ENCODE measurements at places on chromosomes 3 and 15.

DNA sequence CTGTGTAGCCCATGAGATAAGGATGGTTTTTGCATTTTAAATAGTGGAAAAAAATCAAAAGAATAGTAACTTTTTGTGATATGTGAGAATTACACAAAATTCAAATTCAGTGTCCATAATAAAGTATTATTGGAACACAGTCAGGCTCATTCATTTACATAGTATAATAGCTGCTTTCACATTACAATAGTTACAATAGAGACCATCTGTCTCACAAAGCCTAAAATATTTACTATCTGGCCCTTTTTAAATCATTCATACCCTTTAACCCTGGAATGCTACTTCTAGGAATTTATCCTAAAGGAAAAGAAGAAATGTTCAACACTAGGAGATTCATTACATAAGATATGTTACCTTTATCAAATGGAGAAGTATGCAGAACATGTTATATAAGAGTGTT lies 35.5 kb upstream of the TM4SF4 start:
- H3K27ac ChIP-seq: no peak overlapping the region
- H3K27me3 ChIP-seq: no peaks in the 10 kb centered on the region
- no peaks in the 10 kb centered on the region for H3K4me1 ChIP-seq
- DNase-seq: no peak

- no peaks in the 10 kb centered on the region for H3K27me3 ChIP-seq
- H3K36me3 ChIP-seq: no peaks in the 10 kb centered on the region
- no peak for DNase-seq
- no peak overlapping the region for H3K4me3 ChIP-seq
Measured at GRCh38 chr15:70286113-70286806, 188.5 kb upstream of the TLE3 start.

GRCh38 chr15:99176757-99177156 lies 71.9 kb downstream of the SYNM start:
- no peak overlapping the region for H3K27ac ChIP-seq
- no peak for DNase-seq
- no peak overlapping the region for H3K4me3 ChIP-seq
- H3K4me1 ChIP-seq: no peaks in the 10 kb centered on the region
- no peaks in the 10 kb centered on the region for H3K27me3 ChIP-seq

- H3K4me3 ChIP-seq: peak overlapping the region; percentile 11
- H3K27ac ChIP-seq: no peak overlapping the region
- H3K4me1 ChIP-seq: peaks cover 23% of the 10 kb centered on the region
- peaks cover 25% of the 10 kb centered on the region for H3K27me3 ChIP-seq
- H3K36me3 ChIP-seq: no peaks in the 10 kb centered on the region
Measured at GRCh38 chr3:155745795-155746550, 1.1 kb upstream of the PLCH1 start.

DNA sequence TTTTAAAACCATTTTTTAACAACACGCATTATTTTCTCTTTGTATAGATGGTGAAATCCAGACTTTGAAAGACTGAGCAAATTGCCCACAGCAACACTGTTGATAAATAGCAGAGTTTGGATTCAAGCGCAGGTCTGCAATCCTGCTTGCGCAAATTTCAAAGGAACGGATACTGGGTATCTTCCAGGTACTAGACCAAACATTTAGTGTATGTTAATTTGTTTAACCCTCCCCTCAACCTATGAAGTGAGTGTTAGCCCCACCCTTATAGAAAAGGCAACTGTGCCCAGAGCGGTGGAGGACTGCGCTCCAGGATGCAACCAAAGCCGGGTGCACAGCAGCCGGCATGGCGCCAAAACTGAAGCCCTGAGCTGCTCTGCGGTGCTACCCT lies 103.8 kb downstream of the CPN2 start:
- H3K27ac ChIP-seq: no peak overlapping the region
- H3K36me3 ChIP-seq: no peaks in the 10 kb centered on the region
- DNase-seq: no peak
- H3K4me1 ChIP-seq: no peaks in the 10 kb centered on the region

- no peak overlapping the region for H3K27ac ChIP-seq
- no peak for DNase-seq
- H3K27me3 ChIP-seq: no peaks in the 10 kb centered on the region
- H3K4me1 ChIP-seq: no peaks in the 10 kb centered on the region
- H3K36me3 ChIP-seq: no peaks in the 10 kb centered on the region
Measured at GRCh38 chr3:49567406-49567805, 13.1 kb downstream of the BSN start.

DNA sequence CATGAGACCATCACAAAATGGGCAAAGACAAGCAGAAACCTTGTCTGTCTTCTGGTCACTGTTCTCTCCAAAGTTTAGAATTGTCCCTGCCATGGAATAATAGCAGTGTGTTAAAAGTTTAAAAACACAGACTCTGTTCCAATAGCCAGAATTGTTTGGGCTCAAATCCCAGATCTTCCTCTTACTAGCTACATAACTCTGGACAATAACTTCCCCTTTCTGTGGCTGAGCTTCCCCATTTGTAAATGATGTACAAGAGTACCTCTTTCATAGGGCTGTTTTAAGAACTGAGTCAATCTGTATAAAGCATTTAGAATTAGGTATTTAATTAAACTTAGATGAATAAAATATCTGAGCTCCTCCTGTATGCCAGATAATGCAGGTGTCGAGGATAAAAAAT lies 623.0 kb downstream of the NTRK3 start:
- no peak overlapping the region for H3K27ac ChIP-seq
- H3K4me3 ChIP-seq: no peak overlapping the region
- DNase-seq: no peak

GRCh38 chr3:124771083-124771445 lies 40.8 kb downstream of the UMPS start:
- DNase-seq: no peak
- no peaks in the 10 kb centered on the region for H3K4me1 ChIP-seq
- no peak overlapping the region for H3K27ac ChIP-seq
- H3K27me3 ChIP-seq: no peaks in the 10 kb centered on the region
- H3K36me3 ChIP-seq: no peaks in the 10 kb centered on the region

GRCh38 chr15:59751552-59752413 lies 62.7 kb upstream of the BNIP2 start:
- H3K27ac ChIP-seq: no peak overlapping the region
- no peak overlapping the region for H3K4me3 ChIP-seq
- no peaks in the 10 kb centered on the region for H3K27me3 ChIP-seq

DNA sequence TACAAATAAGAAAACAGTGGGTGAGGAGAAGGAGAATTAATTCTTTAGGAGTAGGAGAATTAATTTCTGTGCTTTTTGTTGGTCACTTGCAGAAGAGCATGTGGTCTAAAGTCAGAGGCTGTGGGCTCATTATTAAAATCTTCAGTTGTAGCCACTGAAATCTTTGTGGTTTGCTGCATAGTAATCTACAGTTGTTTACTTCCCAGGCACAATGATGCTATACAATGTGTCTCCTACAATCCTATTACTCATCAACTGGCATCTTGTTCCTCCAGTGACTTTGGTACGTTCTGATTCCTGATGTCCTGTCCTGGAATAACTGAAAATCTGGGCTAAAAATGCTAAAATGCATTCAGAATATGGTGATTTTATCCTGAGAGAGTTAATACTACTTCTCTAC lies 21.0 kb downstream of the IFT122 start:
- H3K36me3 ChIP-seq: peaks cover 10% of the 10 kb centered on the region
- no peak overlapping the region for H3K27ac ChIP-seq
- no peaks in the 10 kb centered on the region for H3K4me1 ChIP-seq
- H3K27me3 ChIP-seq: no peaks in the 10 kb centered on the region

DNA sequence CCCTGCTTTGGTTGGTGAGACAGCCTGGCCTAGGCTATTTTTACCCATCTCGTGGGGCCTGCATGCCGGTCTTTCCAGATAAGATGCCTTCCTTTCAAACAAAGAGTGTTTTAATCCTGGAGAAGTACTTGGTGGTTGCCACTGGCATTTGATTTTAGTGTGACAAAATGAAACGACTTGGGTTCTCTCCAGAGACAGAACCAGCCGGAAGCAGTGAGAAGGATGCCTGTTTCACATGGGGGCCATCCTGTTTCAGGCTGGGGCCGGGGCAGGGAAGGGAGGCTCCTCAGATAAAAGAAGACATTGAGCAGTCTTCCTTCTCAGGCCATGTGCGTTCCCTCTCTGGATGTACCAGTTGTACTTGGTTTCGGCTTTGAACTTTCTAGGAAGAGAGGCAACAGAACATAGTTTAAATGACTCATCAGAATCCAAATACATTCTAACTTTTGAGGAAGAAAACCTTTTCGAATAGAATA lies 74.9 kb downstream of the TOP2B start:
- no peak for DNase-seq
- no peaks in the 10 kb centered on the region for H3K36me3 ChIP-seq
- no peaks in the 10 kb centered on the region for H3K4me1 ChIP-seq
- H3K27ac ChIP-seq: no peak overlapping the region
- no peak overlapping the region for H3K4me3 ChIP-seq

GRCh38 chr15:34436956-34437442 lies 609 bp downstream of the GOLGA8A start:
- H3K27ac ChIP-seq: peak overlapping the region; percentile 7
- H3K4me1 ChIP-seq: peaks cover 17% of the 10 kb centered on the region
- peak; percentile 63 for DNase-seq
- H3K36me3 ChIP-seq: peaks cover 7% of the 10 kb centered on the region

DNA sequence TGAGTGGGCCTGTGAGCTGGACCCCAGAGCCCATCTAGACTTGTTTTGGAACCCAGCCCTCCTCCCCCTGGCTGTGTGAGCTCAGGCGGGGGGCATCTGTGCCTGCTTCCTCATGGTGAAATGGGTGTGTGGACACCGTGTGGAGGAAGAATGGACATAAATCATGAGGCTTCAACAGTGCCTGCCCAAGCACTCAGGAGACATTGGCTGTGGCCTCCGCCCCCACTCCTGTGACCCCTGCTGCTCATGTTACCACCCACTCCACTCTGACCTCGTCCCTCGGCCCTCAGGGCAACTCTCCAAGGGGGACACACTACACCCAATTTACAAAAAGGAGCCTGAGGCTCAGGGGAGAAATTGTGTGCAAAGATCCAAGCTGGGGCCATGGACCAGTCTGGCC lies 16.6 kb downstream of the TPRA1 start:
- H3K4me3 ChIP-seq: no peak overlapping the region
- H3K27ac ChIP-seq: no peak overlapping the region

DNA sequence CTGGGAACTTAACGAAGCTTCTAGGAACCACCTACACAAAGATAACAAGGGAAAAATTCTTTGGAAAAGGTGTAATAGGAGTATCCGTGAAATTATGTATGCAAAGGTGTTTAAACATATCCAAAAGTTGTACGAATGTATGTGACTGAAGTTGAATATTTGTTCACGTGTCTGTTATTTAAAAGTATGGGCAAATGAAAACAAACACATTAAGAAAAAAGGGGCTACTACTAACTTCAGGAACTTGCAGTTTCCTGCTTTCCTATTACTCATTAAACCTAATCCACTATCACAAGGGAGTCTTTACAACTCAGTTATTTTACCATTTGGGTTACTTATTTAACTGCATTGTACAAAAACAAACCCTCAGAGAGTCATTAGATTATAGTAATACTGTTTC lies 33.9 kb upstream of the GRAMD1C start:
- H3K4me3 ChIP-seq: no peak overlapping the region
- no peak overlapping the region for H3K27ac ChIP-seq
- DNase-seq: no peak
- H3K4me1 ChIP-seq: no peaks in the 10 kb centered on the region
- no peaks in the 10 kb centered on the region for H3K27me3 ChIP-seq

- DNase-seq: no peak
- no peaks in the 10 kb centered on the region for H3K27me3 ChIP-seq
- H3K4me1 ChIP-seq: no peaks in the 10 kb centered on the region
- H3K36me3 ChIP-seq: no peaks in the 10 kb centered on the region
- H3K4me3 ChIP-seq: no peak overlapping the region
- no peak overlapping the region for H3K27ac ChIP-seq
Measured at GRCh38 chr15:100048736-100049135, 293.0 kb downstream of the ADAMTS17 start.

GRCh38 chr15:25185791-25186190 lies 231.0 kb downstream of the SNRPN start:
- no peaks in the 10 kb centered on the region for H3K4me1 ChIP-seq
- H3K4me3 ChIP-seq: no peak overlapping the region
- H3K27me3 ChIP-seq: no peaks in the 10 kb centered on the region
- H3K27ac ChIP-seq: no peak overlapping the region
- no peak for DNase-seq
- no peaks in the 10 kb centered on the region for H3K36me3 ChIP-seq

- no peaks in the 10 kb centered on the region for H3K36me3 ChIP-seq
- no peak for DNase-seq
- no peak overlapping the region for H3K4me3 ChIP-seq
- H3K27me3 ChIP-seq: no peaks in the 10 kb centered on the region
- no peaks in the 10 kb centered on the region for H3K4me1 ChIP-seq
- no peak overlapping the region for H3K27ac ChIP-seq
Measured at GRCh38 chr3:61733876-61734275, 172.5 kb downstream of the PTPRG start.

DNA sequence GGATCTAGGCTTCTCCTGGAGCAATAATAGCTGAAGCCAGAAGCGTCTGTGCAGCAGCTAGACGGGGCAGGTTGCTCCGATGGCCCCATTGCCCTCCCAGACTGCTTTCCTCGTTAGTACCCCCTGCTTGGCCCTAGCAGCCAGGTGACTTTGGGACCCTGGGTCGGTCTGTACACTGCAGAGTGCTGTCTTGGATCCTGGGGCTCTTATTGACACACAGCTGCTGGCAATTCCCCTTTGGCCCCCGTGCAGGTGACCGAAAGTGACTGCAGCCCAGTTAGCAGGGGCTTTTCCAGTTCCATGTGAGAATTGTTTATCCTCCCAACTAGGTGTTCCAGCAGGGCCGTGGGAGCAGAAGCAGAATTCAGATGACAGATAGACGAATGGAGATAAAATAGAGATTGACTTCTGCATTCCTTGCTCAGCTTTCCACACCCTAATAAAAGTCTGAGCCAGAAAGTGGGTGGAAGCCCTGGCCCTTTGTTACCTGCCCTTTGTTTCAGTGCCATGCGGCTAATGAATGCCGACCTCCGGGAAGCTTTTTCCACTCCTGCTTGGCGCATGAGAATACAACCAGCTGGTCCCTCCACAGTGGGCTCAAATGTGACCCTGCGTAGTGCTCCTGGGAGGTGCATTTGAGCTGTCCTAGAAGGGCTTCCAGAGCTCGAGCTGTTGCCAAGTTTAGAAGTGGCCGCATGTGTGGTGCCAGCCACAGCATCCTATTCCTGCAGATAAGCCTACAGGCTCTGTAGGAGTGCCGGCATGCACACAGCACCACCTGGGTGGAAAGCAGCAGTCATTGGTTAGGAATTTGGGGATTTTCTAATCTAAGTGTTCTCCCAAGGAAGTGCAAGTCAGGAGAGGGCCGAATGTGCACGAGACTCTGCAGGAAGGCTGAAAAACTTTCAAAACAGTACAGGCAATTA lies 94.4 kb downstream of the SLCO3A1 start:
- H3K4me1 ChIP-seq: peaks cover 67% of the 10 kb centered on the region
- H3K4me3 ChIP-seq: no peak overlapping the region
- H3K27me3 ChIP-seq: no peaks in the 10 kb centered on the region
- no peak for DNase-seq
- no peaks in the 10 kb centered on the region for H3K36me3 ChIP-seq
- H3K27ac ChIP-seq: no peak overlapping the region

- H3K36me3 ChIP-seq: no peaks in the 10 kb centered on the region
- no peaks in the 10 kb centered on the region for H3K27me3 ChIP-seq
- H3K4me1 ChIP-seq: peaks cover 12% of the 10 kb centered on the region
- no peak overlapping the region for H3K27ac ChIP-seq
- no peak overlapping the region for H3K4me3 ChIP-seq
- DNase-seq: no peak
Measured at GRCh38 chr3:192817053-192817452, 89.7 kb upstream of the FGF12 start.

- H3K27me3 ChIP-seq: no peaks in the 10 kb centered on the region
- DNase-seq: no peak
- H3K4me3 ChIP-seq: no peak within 1 kb of the TSS
- no peak within 1 kb of the TSS for H3K27ac ChIP-seq
- H3K4me1 ChIP-seq: no peaks in the 10 kb centered on the region
Measured at GRCh38 chr3:48222616-48223513, at the start of gene CAMP. Gene CAMP (plus strand): TSS chr3:48223495. CDS start chr3:48223512, 17 bp downstream.

All from CD4-positive, alpha-beta T cell (primary cell).